ENCODE measurements at places on chromosomes 6 and 20. TPM values are rescaled to one million over a fixed set of nuclear protein-coding genes. Genes with fewer than 3 reads are reported as not detected.

The THBD gene
- polyA plus RNA-seq = 0.05 TPM

DNA sequence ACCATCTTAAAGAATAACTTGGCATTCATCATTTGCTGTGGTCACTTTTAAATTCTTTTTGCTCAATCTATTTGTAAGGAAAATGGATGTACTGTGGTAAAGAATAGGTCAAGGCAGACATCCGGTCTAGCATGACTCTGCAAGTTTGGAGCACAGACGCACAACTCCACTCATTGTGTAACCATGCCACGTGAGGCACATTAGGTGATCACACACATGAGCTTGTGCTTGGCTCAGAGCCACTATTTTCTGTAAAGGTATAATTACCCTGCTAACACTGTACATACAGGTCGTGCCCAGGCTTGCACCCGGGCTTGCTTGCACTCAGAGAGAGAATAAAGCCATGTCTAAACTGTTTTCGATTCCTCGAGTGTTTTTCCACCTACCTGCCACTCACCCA lies 1289.1 kb upstream of the ADGRB3 start:
- DNase-seq = no peak

DNA sequence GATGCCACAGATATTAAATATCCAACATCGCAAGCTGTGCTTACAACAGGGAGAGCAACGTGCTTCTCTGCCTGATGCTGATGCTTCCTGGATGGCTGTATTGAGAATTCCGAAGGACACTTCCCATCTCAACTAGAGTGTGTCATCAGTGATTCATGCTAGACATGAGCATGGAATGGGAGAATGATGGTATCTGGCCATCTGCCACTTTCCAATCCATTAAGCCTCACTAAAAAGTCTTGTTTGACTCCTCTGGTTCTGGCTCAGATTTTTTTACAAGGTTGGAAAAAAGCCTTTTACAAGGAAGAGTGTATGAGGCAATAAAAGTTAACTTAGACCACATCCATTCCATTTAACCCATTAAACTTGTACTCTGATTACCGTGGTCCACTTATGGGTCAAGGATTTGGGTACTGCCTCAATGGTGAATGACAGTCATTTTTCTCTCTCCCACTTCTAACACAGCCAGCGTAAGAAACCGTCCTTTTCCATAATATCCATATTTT lies 265.3 kb downstream of the UST start:
- DNase-seq = no peak

DNA sequence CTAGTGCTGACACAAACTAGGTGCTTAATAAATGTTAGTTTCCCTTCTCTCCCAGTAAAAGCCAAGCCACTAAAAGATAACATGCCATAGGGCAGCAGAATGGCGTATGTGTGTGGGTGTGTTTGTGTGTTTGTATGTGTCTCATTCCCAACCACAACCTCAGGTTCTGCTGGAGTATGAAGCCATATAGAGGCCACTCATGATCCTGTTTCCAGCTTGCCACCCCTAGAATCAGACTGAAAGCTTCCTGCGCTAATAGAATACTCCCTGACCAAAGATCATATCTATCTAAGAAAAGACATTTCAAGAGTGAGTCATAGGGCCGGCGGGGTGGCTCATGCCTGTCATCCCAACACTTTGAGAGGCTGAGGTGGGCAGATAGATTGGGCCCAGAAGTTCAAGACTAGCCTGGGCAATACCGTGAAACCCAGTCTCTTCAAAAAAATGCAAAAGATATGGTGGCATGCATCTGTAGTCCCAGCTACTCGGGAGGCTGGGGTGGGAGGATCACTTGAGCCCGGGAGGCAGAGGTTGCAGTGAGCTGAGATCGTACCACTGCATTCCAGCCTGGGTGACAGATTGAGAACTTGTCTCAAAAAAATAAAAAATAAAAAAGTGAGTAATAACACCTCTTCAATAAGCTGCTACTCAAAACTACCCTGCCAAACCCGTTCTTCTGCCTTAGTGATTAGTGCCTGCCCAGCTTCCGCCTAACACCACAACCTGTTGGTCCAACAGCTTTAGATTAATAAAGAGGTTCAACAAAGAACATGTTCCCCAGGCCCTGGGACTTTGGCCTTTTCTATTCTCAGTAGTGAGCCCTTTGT lies 11.8 kb upstream of the SNRPC start:
- no peak for DNase-seq

The PPIL4 gene
- polyA plus RNA-seq = 10.0 TPM

DNA sequence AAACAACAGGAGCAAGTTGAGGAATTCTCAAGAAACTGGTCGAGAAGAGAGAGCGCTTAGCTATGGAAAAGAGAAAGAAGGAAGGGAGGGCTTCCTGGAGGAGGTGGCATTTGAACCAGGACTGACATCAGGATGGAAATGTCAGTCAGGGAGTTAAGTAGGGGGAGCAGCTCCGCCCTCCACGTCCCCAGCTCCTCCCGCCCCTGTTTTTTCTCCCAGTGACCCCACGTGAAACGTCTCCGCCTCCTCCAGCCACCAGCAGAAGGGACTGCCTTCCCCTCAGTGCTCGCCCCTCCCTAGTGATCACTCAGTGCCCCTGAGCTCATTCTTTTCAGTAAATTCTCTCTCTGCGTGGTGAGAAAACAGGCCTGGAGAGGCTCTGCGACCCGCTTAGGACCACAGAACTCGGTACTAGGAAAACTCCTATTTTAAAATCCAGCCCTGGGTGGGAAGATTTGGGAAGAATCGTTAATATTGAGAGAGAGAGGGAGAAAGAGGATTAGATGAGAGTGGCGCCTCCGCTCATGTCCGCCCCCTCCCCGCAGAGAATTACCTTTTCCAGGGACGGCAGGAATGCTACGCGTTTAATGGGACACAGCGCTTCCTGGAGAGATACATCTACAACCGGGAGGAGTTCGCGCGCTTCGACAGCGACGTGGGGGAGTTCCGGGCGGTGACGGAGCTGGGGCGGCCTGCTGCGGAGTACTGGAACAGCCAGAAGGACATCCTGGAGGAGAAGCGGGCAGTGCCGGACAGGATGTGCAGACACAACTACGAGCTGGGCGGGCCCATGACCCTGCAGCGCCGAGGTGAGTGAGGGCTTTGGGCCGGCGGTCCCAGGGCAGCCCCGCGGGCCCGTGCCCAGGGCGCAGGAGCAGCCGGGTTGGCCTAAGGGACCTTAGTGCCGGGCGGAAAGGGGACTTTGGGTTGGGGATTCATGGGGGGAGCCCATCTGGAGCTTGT lies 4.6 kb downstream of the HLA-DPB1 start:
- DNase-seq = no peak

The HSP90AB1 gene
- polyA plus RNA-seq = 432 TPM

DNA sequence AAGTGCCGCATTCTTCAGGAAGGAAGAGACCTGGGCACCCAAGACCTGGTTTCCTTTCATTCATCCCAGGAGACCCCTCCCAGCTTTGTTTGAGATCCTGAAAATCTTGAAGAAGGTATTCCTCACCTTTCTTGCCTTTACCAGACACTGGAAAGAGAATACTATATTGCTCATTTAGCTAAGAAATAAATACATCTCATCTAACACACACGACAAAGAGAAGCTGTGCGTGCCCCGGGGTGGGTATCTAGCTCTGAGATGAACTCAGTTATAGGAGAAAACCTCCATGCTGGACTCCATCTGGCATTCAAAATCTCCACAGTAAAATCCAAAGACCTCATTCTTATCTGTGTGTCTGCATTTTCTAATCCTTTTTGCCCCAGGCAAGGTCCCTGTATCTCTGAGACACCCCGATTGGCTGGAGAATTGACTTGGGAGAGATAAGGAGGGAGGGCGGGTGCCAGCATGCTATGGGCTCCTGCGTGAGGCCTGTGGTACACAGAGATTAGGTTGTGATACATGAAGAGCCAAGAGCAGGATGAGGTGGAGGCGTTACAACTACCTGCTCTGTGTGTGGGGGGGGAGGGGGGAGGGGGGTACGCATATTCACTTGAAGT lies 4.8 kb downstream of the MUC21 start:
- no peak for DNase-seq

- no peak for DNase-seq
Measured at GRCh38 chr20:51156041-51156982, 133.4 kb upstream of the KCNG1 start.

GRCh38 chr6:34049395-34050342 lies 96.2 kb downstream of the GRM4 start:
- no peak for DNase-seq

The NOX3 gene
- not detected for polyA plus RNA-seq

The TFAP2D gene
- not detected for polyA plus RNA-seq

The TBX18 gene
- polyA plus RNA-seq = not detected

GRCh38 chr20:48819821-48820648 lies 7.8 kb downstream of the PREX1 start:
- DNase-seq = no peak

DNA sequence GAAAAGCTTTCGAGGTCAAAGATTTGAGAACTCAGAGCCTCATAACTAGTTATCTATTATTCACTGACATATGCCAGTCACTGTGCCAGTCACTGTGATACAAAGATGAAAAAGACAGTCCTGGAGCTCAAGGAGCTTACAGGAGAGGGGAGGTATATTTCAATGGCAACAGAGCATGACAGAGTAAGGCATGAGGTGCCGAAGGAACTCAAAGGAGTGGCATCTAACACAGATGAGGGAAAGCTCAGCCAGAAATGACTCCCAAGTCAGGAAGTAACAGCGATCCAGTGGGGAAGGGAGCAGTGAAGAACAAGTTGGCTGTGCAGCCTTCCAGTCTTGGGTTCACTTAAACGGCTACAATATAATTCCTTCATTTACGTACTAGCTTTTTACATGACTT lies 46.6 kb downstream of the DTNBP1 start:
- DNase-seq = no peak

DNA sequence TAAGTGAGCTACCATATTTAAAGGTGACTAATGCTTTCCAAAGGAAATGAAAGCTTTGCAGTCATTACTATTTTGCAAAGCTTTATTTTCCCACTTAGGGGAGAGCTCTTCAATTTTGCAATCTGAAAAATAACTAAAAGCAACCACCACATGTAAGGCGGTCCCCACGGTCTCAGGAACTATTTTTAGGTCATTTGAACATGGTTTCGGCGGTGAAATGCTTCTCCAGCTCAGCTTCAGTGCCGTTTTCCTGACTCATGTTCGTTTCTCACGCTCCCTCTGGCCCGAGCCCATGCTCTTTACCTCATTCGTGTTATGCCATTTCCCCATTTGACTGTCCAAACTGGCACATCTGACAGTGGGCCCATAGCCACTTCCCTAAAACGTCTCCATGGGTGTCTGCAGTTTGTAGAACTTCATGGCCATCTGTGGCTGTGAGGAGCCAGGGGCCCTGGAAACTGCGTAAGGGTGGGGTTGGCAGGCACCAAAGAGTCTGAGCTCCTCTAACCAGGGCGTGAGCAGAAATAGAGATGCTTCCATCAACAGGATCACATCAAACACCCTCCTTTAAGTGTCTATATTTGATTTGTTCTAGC lies 46.5 kb downstream of the ADTRP start:
- no peak for DNase-seq

The SLPI gene
- not detected for polyA plus RNA-seq

The POPDC3 gene
- not detected for polyA plus RNA-seq

- DNase-seq = no peak
Measured at GRCh38 chr6:152223636-152224035, 413.5 kb downstream of the SYNE1 start.

DNA sequence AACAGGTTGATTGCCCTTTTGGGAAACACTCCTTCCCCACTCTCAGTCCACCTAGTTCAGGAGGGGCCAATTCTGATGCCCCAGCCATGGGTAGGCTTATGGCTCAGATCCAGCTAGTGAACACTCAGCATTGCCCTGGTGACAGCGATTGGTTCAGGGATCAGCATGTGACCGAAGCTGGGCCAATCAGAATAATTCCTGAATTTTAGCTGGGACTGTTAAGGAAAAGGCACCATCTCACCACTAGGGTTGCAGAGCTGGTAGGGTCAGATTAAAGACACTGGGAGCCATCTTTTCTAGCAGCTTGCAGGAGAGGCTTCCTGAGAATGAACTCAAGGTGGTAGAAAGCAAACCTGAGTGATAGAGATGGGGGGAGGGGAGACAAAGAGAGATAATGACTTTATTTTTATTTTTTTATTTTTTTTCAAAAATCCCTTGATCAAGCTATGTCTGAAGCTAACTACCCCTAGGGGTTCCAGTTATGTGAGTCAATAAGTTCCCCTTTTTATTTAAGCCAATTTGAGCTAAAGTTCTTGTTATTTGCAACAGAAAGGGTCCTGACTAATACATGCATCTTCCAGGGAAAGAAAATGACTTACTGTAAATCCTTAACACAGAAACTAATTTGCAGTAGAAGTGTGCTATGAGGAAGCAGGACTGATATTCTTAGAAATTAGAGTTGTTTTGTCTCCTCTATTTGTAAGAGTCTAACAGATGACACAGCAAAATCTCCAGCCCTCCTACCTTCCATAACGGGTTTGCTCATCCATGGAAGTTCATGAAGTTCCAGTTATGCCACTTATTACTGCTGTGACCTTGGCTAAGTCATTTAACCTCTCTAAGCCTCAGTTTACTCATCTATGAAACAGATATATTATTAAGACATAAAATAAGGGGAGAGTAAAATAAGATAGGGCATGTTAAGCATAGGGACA lies 44.7 kb downstream of the EYA2 start:
- DNase-seq = no peak

DNA sequence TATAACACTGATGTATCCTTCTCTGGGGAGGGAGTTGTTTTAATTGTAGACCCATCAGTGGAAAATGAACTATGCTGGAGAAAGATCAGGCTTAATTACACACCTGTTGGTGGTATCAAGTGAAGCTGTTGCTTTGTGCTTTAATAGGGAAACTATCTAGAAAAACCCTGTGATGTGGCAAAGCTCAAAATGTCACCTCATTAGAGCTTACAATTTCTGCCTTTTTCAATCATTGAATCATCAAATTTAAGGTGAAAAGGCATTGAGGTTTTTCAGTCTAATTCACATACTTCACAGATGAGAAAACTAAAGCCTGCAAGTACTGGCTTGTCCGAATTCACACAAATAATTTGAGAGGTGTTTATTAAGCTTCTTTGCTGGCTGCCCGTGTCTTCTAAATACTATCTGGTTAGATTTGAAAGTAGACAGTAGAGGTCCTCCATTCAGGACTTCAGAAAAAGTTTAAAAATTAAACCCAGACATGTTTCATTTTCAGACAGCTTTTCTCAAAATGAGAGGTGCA lies 143.3 kb upstream of the MAP3K7 start:
- no peak for DNase-seq

DNA sequence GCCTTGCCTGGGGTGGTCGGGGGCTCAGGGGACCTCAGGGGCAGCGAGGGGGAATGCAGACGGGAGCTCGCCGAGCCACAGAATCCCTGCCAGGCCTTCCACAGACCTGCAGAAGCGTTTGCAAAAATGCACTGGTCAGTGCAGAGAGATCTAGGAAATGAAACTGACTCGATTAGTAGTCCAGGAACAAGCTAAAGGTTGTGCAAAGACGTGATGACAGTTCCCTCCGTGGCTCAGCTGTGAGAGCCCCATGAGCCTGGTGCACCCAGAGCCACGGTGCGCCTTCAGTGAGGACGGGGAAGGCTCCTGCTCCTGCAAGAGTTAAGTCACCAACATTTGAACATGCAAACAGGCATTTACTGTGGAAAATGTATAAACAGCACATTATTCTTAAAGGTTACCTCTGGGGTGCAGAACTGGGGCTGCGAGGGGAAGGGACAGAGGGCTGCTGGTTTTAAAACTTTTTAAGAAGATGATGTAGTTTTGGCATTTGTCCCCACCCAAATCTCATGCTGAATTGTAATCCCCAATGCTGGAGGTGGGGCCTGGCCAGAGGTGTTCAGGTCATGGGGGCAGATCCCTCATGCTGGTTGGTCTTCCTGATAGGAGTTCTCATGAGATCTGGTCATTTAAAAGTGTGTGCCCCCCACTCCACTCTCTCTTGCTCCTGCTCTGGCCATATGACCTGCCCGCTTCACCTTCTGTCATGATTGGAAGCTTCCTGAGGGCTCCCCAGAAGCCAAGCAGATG lies 147.3 kb downstream of the DLL1 start:
- DNase-seq = no peak

All from CD4-positive, alpha-beta memory T cell (primary cell).